ENCODE measurements at places on chromosomes 7 and 10.
A peak's percentile ranks its signal among the peaks of the same experiment; 100 is the strongest.

GRCh38 chr10:19947656-19948055 is 131.4 kb downstream of the PLXDC2 start:
- DNase-seq: no peak

DNA sequence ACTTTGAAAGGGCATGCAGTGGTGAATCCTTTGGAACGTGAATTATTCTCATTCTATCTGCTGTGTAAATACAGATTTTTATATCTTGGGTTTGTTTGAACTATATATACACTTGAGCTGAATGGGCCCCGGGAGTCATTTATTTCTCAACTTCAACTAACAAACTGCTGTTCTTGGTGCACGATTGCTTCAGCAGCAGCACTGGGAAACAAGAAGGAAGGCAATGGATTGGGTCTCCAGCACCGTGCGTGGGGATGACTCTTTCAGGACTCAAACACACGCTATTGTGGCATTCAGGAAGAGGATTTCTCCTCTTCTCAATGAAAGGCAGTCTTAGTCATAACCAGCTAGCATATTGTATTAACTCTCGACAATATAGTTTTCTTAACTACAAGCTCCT is 226.0 kb upstream of the NFE2L3 start:
- DNase-seq: no peak

GRCh38 chr7:135178364-135178763 is 7.9 kb upstream of the CYREN start:
- DNase-seq: no peak

DNA sequence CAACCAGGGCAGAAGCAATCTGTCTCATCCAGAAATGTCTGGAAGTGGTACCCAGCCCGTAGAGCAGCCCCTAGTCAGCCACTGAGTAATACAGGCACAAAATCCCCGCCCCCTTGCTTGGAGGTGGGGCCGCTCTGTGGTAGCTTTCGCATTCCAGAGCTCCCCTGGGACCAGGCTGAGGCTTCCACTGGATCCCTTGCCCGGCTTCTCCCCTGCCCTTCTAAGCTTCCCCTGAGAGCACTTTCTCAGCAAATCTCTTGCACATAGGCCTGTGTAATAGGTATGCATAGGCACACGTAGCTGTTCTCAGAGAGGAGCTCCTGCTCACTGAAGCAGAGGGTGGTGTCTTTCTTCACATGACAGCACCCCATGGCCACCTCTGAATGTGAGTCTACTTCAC is 144.2 kb downstream of the BMS1 start:
- DNase-seq: peak; percentile 66

DNA sequence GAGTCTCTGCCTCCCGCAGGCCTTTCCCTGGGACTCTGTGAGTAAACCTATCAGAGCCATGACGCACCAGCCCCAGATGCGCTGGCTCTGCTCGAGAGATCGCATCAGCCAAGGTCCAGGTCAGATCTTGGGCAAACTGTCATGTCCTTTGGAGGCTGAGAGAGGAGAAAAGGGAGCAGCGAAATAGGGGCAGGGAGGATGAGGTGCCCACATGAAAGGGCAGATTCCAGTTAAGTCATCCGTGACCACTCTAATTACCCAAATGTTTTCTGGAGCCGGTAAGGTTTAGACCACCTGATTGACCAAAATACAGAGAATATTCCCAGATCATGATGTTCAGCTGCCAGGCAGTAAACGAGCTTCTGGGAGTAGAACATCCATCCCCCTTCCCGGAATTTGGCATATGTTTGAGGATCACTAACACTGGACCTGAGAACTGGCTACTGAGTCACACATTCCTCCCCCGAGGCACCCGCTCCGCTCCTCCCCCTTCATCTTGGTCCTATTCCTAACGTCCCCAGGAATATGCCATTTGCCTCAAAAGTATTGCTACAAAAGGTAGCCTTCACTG is 88.0 kb downstream of the FGFR2 start:
- no peak for DNase-seq

- DNase-seq: peak; percentile 97
Observed at GRCh38 chr10:98361131-98362025, 53.6 kb downstream of the PYROXD2 start.

- no peak for DNase-seq
Observed at GRCh38 chr7:55127622-55128081, 108.8 kb downstream of the EGFR start.

- DNase-seq: no peak
Observed at GRCh38 chr7:1244700-1245523, 12.2 kb downstream of the UNCX start.

GRCh38 chr10:43982250-43982649 is 333.6 kb upstream of the ZNF32 start:
- DNase-seq: no peak

GRCh38 chr10:78620985-78621799 is 447.6 kb upstream of the ZMIZ1 start:
- no peak for DNase-seq

GRCh38 chr7:16634271-16634738 is 11.2 kb downstream of the ANKMY2 start:
- DNase-seq: no peak

DNA sequence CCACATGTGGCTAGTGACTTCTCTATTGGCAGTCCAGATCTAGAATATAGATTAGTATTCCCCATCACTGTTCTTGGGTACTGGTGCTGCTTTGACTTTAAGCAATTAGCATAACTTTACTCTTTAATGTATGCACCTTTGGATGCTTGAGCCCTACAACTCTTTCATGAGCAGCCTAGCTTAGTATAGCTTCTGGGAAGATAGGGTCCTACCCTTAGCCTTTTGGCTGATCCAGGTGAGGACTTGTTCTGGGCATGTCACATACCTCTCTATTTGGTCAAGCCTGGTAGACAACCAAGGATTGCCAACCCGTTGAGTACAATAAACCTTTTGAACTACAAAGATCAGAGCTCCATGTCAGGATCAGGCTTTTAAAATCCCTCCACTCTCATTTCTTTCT is 17.7 kb downstream of the PCGF5 start:
- no peak for DNase-seq

- no peak for DNase-seq
Observed at GRCh38 chr7:83305027-83305426, 142.3 kb upstream of the PCLO start.

- DNase-seq: no peak
Observed at GRCh38 chr7:69104023-69104422, 494.3 kb upstream of the AUTS2 start.

GRCh38 chr10:110864662-110865140 is 7.0 kb upstream of the PDCD4 start:
- DNase-seq: no peak

GRCh38 chr10:51077074-51077473 is 2.8 kb downstream of the PRKG1 start:
- no peak for DNase-seq

DNA sequence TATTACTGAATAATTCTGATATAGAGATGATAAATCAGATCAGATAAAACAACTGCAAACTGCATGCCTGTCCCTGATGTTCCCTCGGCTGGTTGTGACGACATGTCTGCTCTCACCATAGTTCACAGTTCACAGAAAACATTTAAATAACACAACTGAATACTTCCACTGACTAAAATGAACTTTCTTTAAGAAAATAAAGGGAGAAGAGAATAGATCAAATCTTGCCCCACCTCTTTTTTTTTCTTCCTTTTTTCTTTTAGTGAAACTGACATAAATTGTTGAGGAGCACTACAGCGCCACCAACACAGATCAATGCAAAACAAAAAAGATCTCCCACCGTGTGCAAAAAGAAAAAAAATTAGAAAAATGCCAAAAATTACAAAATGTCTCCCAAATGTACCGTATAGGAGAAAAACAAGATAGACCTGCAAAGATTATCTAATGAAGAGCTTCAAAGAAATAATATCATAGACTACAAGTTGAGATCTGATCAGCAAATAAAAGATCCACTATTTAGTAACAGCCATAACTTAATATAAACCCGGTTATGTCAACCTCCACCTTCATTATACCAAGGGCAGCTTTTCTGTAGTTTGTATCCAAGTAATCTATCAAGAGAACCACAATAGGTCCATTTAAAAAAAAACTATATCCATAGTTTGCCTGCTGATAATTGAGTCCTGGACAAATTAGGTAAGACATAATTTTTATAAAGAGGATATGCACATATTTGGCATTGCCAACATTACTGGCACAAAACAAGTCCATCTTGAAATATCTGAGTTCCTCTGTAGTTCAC is 30.7 kb upstream of the EPC1 start:
- peak; percentile 32 for DNase-seq

GRCh38 chr10:116565534-116565933 is 19.8 kb downstream of the PNLIP start:
- DNase-seq: no peak

GRCh38 chr10:131925716-131926115 is 24.9 kb downstream of the PPP2R2D start:
- no peak for DNase-seq

- DNase-seq: no peak
Observed at GRCh38 chr10:8473205-8473604, 418.7 kb downstream of the GATA3 start.

DNA sequence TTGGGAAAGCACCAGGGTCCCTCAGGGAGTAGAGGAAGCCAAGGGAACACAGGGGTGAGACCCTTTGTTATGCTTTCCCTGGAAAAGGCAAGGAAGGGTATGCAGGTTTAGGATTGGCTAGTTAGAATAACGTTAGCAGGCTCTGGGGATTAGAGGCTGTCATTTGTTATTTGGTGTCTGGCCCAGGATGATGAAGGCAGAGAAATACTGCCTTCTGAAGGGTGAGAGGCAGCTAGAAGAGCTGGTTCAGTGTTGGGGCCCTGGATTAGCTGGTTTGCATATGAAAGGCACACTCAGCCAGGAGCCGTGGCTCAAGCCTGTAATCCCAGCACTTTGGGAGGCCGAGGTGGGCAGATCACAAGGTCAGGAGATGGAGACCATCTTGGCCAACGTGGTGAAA is 3.0 kb upstream of the PILRA start:
- DNase-seq: no peak

- no peak for DNase-seq
Observed at GRCh38 chr10:79442171-79443040, 3.0 kb downstream of the ZCCHC24 start.

DNA sequence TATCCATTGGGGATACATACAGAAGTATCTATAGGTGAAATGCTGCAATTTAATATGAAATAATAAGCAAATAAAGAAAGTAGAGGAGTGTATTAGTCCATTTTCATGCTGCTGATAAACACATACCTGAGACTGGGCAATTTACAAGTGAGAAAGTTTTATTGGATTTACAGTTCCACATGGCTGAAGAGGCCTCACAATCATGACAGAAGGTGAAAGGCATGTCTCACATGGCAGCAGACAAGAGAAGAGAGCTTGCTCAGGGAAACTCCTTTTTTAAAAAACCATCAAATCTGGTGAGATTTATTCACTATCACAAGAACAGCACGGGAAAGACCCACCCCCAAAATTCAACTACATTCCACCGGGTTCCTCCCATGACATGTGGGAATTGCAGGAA is 82.8 kb upstream of the TRIM24 start:
- no peak for DNase-seq

DNA sequence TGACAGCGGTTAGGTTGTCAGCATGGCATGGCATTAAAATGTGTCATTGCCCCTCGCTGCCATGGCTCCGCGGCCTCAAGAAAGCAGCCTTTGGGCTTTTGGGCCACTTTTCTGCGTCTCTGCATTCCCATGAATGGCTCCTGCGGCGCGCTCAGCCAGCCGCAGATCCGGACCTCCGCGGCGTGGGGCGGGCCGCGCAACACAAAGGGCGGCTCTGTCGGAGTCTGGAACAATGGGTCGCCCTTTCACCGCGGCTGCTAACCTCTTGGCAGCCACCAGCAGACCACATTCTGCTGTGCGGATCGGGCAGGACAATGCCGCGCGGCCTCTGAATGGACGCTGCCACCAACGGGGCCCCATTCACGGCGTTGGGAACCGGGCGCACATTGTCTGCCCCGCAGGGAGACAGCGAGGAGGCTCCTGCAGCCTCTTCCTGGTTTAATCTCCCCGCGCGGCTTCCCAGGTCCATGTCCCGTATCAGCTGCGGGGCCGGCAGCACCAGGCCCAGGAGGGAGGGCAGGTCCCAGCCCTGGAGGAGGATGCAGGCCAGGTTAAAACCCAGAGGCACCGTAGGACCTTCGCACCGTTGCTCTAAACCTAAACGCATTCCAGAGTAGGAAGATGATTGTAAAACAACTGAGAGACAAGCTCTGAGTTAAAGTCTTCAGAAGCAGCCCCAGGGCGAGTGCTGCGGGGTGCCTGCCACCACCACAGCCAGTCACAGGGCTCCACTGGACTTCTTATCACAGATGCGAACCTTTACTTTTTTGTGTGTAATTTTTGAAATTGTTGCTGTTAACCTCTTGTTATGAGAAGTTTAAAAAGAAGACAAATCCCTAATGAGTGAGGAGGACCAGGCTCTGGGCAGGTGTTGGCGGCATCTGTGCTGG is 71.6 kb downstream of the NKX6-2 start:
- no peak for DNase-seq

- no peak for DNase-seq
Observed at GRCh38 chr10:70074971-70075370, 22.3 kb downstream of the MACROH2A2 start.

DNA sequence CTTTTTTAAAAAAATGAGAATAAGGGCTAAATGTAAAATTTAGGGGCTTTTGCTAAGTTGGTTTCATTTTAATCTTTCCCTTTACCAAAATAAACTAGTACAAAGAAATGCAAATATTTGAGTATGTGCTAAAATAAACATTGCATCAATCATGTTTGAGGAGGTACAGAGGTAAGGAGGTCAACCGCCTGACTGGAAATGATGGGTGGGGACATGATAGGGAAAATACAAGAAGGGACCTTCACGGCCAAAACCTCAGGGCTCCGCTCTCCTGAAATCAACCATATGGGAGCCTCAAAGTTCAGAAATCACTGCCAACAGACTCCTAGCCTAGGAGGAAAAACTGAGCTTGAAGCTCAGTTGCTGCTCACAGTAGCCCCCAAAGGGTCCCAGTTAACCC is 207.6 kb downstream of the AHR start:
- DNase-seq: no peak

- DNase-seq: no peak
Observed at GRCh38 chr10:117318909-117319308, 56.3 kb downstream of the PDZD8 start.

DNA sequence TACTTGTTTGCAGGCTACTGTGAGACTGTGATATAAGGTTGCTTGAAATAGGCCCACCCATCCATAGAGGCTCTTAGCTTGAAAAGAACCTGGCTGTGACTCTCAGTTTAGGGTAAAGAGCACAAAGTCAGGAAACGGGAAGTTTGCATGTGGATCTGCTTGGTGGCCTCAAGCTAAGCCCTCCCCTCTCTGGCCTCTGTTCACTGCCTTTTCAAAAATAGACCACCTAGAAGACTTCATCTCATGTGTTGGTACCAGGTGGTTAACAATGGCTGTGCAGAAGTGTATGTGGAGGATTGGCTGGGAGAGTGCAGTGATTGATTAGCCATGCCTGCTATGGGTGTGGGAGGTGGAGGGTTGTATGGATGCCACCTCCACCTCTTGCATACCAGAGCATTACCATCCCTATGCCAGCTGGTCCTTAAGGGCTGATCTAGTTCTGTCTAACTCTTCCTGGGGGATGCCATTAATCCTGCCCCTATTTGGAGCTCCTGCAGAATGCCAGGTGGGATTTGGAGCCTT is 122.0 kb downstream of the ZMIZ1 start:
- no peak for DNase-seq
